Skin of body (tissue), 3 donors: ENCODE measurements at places on chromosomes 1 and 21. TPM values are rescaled to one million over a fixed set of nuclear protein-coding genes. Genes with fewer than 3 reads are reported as not detected.
A peak's percentile ranks its signal among the peaks of the same experiment; 100 is the strongest.

DNA sequence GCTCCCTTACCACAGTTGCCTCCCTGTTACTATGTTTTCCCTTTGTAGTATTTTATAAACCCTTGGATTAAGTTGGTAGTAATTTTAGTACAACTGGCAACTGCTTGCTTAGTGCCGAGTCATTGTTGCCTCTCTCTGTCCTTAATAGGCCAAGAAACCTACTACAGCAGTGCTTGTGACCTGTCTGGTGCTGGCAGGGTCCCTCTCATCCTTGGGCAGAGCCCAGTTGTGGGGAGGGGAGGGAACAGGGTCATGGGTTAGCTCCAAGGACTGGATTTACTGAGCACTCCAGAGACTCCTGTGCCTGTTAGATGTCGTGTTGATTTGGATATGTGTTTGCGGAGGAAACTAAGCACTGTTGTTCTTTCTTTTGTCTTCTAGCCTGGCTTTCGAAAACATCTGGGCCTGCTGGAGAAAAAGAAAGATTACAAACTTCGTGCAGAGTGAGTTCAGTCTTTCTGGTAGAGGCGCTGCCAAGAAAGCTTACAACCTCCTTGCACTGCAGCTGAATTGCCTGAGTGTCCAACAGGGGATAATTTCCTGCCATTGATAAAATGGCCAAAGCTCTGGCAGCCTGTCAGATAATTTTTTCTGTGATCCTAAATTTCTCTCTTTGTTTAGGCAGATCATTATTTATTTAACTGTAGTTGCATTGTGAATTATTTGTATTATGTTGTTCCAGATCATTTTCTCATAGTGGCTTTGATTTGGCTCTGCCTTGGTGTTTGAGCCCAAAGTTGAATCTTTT lies 3.6 kb downstream of the UTP11 start:
- DNase-seq, result peak; percentile 40

GRCh38 chr1:176225479-176225875 lies 18.4 kb upstream of the COP1 start:
- no peak for DNase-seq

- DNase-seq, result no peak
Observed at GRCh38 chr1:236917448-236917847, 86.8 kb downstream of the MT1HL1 start.

DNA sequence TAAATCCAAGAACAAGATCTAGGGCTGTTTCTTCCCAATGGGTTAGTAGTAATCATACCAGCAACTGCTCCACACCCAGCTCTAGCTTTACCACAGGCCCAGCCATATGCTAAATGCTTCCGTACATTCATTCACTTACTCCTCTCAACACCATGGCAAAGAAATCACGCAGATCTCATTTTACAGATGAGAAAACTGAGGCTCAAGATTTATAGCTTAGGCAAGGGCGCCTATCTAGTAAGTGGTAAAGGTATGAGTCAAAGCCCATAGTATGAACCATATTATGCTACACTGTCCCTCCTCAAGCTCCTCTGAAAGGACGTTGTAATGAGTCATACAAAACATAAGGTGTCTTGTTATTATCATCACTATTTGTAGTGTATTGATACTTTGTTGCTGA lies 82.2 kb downstream of the NIBAN1 start:
- no peak for DNase-seq

DNA sequence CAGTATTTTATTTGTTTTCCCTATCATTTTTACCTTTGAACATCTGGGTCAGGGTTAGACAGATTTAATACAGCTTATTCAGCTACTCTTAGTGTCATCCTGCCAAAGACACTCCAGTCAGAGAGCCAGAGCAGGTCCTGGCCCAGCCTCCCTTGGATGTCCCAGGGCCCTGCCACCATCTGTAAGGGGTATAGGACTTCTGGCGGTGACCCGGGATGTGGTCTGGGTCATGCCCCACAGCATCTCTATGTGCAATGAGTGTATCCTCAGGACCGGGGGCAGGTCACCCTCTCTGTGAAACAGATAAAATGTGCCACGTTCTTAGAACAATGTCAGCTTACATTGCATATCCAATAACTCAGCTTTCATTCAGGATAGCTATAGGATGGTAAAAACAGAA lies 37.8 kb upstream of the PRSS38 start:
- no peak for DNase-seq

- DNase-seq, result no peak
Observed at GRCh38 chr1:77762072-77762476, 2.4 kb upstream of the USP33 start.

GRCh38 chr1:56585985-56586384 lies 6.6 kb upstream of the PLPP3 start:
- DNase-seq, result no peak

DNA sequence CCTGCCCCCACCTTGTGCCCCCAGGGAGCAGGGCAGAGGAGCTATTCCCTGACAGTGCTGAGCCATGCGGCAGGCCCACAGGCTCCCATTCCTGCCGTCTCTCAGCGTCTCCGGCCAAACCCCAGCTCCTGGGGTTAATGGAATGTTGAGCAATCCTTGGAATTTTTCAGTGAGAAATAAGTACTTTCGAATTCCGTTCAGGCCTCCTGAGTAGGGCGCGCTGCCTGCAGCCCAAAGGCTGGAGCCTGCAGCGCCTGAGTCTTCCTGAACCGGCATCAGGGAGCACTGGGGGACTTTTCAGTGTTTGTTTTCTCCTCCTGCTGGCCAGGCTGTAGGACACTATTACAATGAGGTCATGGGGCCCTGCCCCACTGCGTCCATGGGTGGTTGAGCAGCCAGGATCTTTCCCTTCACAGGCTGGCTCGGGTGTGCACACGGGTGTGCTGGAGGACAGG lies 33.3 kb upstream of the CSF1 start:
- DNase-seq, result peak; percentile 85

DNA sequence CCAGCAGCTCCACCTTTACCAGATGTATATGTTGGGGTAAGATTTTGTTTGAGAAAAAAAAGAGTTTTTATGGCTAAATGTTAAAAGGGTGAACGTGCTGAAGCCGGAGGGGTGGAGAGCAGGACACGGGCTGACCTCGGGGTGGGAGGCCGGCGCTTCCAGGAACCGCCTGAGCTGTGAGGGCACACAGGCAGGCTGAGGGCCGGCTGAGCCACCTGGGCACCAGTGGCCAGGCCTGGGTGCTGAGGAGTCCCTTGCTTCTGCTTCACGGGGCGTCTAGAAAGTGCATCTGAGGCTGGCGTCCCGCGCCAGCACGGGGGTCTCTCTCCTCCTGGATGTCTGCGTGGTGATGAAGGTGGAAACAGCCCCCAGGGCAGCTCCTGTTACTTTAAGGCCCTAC lies 33.6 kb upstream of the ADARB1 start:
- no peak for DNase-seq

- DNase-seq, result peak; percentile 75
Observed at GRCh38 chr1:91582431-91582921, 81.8 kb downstream of the CDC7 start.

GRCh38 chr1:175195798-175196197 lies 3.2 kb upstream of the KIAA0040 start:
- no peak for DNase-seq

DNA sequence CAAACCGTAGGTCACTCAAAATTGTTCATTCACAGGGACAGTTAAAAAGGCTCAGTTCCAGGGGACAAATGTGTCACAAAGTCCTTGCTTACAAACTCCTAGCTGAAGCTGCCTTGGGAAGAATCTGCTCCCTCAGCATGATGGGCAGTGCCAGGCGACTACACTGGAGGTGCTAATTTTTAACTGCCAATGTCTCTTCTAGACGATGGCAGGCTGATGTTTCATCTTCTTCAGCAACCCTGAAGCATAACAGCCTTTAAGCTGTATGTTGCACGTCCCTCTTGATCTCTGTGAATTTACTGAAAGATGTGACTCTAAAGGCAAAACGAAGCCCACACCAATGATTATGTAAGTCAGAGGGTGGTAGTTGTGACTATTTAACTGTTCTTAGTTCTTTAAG lies 11.3 kb downstream of the COA7 start:
- no peak for DNase-seq

- DNase-seq, result no peak
Observed at GRCh38 chr21:34980423-34981115, 68.5 kb downstream of the RUNX1 start.

DNA sequence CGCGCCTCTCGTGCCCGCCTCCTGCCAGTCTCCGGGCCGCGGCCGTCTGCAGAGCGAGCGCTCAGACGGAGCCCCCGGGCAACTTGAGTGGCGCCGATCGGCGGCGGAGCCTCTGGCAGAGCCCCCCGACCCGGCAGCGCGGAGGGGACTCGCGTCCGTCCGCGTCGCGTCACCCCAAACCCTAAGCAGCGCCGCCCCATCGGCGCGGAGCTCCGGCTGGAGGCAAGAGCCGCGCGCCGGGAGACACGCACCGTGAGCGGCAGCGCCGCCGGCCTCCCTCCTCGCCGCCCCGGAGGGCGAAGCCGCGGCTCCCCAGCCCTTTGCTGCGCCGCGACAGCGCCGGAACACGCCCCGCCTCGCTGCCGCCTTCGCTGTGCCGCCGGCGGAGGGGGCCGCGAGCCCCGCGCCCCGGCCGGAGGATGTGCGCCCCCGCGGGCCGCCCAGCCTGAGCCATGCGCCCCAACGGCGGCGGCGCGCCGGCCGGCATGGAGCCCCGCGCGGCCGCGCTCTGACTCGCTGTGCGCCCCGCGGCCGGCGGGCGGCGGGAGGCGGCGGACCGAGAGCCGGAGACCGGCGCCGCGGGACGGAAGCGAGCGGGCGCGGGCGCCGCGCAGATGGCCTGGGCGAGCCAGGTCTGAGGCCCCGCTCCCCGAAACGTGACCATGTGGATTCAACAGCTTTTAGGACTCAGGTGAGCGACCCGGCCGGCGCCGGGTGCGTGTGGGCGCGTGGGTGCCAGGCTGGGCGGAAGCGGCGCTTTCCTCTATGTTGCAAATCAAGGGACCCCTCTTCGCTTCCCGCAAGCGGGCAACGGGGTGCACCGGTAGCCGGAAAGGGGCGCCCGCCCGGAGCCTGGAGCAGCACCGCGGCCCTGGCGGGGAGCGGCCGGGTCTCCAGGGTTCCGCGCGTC lies 610 bp downstream of the AJAP1 start:
- no peak for DNase-seq

The MTARC2 gene
- 8.2 TPM for total RNA-seq

The KCNK2 gene
- total RNA-seq, result 6.6 TPM

The PLA2G2F gene
- total RNA-seq, result 3.0 TPM

The TMEM51 gene
- total RNA-seq, result 3.6 TPM

The GCSAML gene
- 1.1 TPM for total RNA-seq

The COL8A2 gene
- total RNA-seq, result 10.7 TPM

The LYPLA2 gene
- total RNA-seq, result 27.8 TPM

The DTL gene
- total RNA-seq, result 11.4 TPM
